ENCODE measurements at places on chromosomes 12 and 14. TPM values are rescaled to one million over a fixed set of nuclear protein-coding genes. Genes with fewer than 3 reads are reported as not detected.

DACT1 gene
- polyA plus RNA-seq, result 0.75 TPM

NRIP2 gene
- polyA plus RNA-seq, result 1.3 TPM

FGF6 gene
- not detected for polyA plus RNA-seq

CCDC60 gene
- polyA plus RNA-seq, result not detected

FZD10 gene
- not detected for polyA plus RNA-seq

KLRK1 gene
- 619 TPM for polyA plus RNA-seq

PDE6H gene
- polyA plus RNA-seq, result not detected

LYZ gene
- 17.3 TPM for polyA plus RNA-seq

ADAMTS20 gene
- polyA plus RNA-seq, result not detected

APOLD1 gene
- 1.4 TPM for polyA plus RNA-seq

CCDC184 gene
- 0.11 TPM for polyA plus RNA-seq

TRHDE gene
- polyA plus RNA-seq, result not detected

RTL1 gene
- polyA plus RNA-seq, result not detected

BBOF1 gene
- polyA plus RNA-seq, result 3.8 TPM

Measured in naive thymus-derived CD8-positive, alpha-beta T cell (primary cell).